Activated naive CD4-positive, alpha-beta T cell treated with anti-CD3 and anti-CD28 coated beads for 36 hours (primary cell): ENCODE measurements at places on chromosomes 7 and 10. TPM values are rescaled to one million over a fixed set of nuclear protein-coding genes. Genes with fewer than 3 reads are reported as not detected.

TFPI2 gene
- not detected for total RNA-seq

CYP3A7 gene
- not detected for total RNA-seq

CCDC71L gene
- 14.6 TPM for total RNA-seq

BLNK gene
- not detected for total RNA-seq

SSC4D gene
- total RNA-seq, result 0.57 TPM

NPFFR1 gene
- total RNA-seq, result not detected

NCF1 gene
- total RNA-seq, result 0.50 TPM

SEM1 gene
- total RNA-seq, result 37.7 TPM

PRXL2A gene
- 17.6 TPM for total RNA-seq

CCDC172 gene
- total RNA-seq, result not detected

SEPTIN7 gene
- total RNA-seq, result 178 TPM

FFAR4 gene
- not detected for total RNA-seq

IDI2 gene
- total RNA-seq, result not detected

FAM237B gene
- total RNA-seq, result not detected

CYP51A1 gene
- total RNA-seq, result 52.8 TPM

AGMO gene
- total RNA-seq, result not detected

FKBP6 gene
- total RNA-seq, result not detected

ASL gene
- total RNA-seq, result 13.6 TPM

SAP25 gene
- total RNA-seq, result 13.7 TPM

GSTO2 gene
- 3.6 TPM for total RNA-seq

ASZ1 gene
- total RNA-seq, result not detected

HOGA1 gene
- total RNA-seq, result not detected

SUN3 gene
- total RNA-seq, result not detected

TLX1 gene
- not detected for total RNA-seq

UNCX gene
- total RNA-seq, result not detected

GRM8 gene
- total RNA-seq, result not detected

PAPOLB gene
- total RNA-seq, result not detected

RASSF4 gene
- total RNA-seq, result 2.2 TPM

PNLIPRP1 gene
- total RNA-seq, result not detected

ZNF277 gene
- total RNA-seq, result 28.2 TPM

OPALIN gene
- total RNA-seq, result not detected

SLC13A1 gene
- not detected for total RNA-seq

ACBD7 gene
- 0.72 TPM for total RNA-seq

OR13A1 gene
- total RNA-seq, result not detected

RNLS gene
- total RNA-seq, result 4.0 TPM

SFMBT2 gene
- 21.5 TPM for total RNA-seq

LMOD2 gene
- total RNA-seq, result not detected

ZNF398 gene
- 4.3 TPM for total RNA-seq

FAM221A gene
- total RNA-seq, result 10.0 TPM

TCERG1L gene
- total RNA-seq, result 0.10 TPM
